Stimulated activated CD4-positive, alpha-beta T cell treated with anti-CD3 and anti-CD28 coated beads, Interleukin-4, amount 100 ng/mL, for 24 hours (primary cell): ENCODE measurements at places on chromosomes 16 and 17.

GRCh38 chr17:81306491-81306890 lies 11.4 kb upstream of the SLC38A10 start:
- DNase-seq, result no peak

GRCh38 chr17:50026046-50026675 lies 29.7 kb upstream of the ITGA3 start:
- no peak for DNase-seq

- no peak for DNase-seq
These were observed 11.0 kb downstream of the KDM8 start for GRCh38 chr16:27214084-27214961.

DNA sequence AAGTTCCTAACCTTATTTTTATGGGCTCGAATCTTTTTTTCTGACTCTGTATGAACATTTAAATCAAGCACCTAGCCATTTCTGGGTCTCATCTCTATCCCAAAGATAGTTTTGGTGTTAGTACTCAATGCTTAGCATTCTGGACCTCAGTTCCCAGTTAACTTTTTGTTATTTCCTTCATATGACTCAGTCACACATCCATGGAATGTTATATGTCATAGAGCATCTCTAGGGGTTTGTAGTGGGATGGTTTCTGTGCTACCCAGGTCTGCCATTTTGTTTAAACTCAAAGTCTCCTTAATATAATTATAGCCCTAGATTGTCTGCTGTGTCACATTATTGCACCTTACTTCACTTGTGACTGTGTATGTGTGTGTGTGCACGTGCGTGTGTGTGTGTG lies 90.1 kb downstream of the EFCAB13 start:
- DNase-seq, result no peak

DNA sequence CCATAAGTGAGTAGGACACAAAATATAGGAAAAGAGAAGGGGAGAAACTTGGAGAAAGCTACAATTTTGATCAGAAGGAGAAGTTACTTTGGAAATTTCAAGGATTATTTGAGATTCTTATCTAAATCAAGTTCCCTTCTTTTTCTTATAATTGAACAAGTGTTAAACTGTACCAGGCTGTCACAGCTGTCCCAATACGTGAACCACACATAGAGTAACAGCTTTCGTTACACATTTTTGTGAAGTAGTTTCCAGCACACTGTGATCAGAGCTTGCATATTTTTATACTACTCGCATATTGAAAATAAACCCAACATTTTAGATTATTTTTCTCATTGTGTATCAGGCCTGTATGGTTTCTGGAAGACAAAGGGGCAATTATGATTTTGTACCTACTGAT lies 412.8 kb upstream of the PSMD7 start:
- no peak for DNase-seq

- no peak for DNase-seq
These were observed 23.8 kb downstream of the TEX14 start for GRCh38 chr17:58667934-58668597.

GRCh38 chr16:68233835-68234187 lies 2.1 kb downstream of the ESRP2 start:
- no peak for DNase-seq

DNA sequence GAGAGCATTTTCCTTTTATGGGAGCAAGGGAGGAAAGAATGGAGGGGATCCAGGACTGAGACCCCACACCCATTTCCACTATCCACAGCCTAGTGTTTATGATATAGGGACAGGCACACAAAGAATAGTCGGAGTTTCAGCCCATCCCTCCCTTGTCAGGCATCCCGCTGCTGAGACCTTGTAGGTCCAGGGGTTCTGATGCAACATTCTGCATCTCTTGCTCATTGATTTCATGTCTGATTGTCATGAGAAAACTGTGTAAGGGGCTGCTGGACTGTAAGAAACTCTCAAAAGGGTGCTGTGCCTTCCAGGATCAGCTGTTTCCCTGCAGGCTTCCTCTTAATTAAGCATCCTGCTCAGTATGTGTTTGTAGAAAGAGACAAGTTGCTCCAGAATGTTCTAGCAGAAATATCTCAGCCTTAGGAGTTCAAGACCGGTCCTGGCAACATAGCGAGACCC lies 5.3 kb upstream of the POLR3E start:
- no peak for DNase-seq

DNA sequence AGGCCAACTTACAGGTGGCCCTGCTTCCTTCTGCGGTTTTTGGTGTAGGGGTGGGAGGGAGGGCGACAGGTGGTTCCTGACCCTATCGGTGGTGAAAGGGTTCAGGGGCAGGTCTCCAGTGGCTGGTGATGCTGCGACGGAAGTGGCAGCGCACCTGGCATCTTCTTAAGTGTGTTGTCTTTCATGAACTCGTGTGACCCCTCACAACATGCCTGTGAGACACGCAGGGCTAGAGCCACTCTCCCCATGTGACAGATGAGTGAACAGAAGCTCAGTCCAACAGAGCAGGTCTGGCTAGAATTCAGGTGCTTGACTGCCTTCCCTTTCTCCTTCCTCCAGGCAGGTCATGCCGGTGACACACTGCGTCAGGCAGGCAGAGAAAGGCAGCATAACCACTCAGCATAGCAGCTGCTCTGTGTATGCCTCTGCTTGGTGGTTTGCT lies 8.0 kb downstream of the TNFAIP1 start:
- no peak for DNase-seq

DNA sequence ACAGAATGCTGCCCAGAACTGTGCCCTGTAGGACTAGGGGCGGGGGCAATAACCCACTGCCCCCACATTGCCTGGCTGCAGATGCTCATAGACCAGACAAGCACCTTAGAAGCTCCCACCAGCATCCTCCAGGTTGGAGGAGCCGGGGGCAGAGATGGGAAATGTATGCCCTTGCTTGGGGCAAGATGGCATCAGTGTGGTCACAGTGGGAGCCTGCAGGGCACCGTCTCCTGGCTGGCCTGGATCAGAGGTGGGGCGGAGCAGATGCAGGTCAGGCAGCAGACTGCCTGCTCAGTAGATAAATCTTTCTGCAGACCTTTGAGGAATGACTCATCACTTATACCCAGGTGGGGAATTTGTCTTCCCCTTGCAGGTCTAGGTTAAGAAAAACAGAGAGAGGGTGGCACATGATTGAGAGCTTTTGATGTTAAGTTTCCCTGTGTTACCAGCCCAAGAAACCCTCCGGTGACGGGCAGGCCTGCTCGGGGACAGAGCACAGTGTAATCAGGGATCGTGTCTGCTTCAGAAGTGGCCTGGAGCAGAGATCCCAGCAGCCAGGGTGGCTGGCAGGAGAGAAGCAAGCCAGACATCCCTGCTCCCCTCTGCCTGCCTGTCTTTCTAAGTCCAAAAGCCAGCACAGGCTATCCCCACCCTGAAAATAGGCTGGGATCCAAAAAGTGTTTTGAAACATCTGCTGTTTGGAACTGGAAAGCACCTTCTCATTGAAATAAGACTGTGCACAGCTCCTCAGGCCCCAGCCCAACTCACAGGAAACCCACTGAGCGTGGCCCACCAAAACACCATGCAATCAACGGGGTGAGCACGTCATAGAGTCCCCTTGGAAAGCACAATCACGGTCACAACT lies 50.7 kb upstream of the RPL38 start:
- no peak for DNase-seq

DNA sequence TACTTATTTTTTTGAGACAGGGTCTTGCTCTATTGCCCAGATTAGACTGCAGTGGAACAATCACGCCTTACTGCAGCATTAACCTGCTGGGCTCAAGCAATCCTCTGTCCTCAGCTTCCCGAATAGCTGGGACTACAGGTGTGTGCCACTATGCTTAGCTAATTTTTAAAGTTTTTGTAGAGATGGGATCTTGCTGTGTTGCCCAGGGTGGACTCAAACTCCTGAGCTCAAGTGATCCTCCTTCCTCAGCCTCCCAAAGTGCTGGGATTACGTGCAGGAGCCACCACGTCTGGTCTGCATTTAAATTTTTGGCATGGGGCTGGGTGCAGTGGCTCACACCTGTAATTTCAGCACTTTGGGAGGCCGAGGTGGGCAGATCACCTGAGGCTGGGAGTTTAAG lies 41.0 kb upstream of the INTS2 start:
- no peak for DNase-seq

- peak; percentile 2 for DNase-seq
These were observed 30.6 kb downstream of the IL21R start for GRCh38 chr16:27432558-27432957.

DNA sequence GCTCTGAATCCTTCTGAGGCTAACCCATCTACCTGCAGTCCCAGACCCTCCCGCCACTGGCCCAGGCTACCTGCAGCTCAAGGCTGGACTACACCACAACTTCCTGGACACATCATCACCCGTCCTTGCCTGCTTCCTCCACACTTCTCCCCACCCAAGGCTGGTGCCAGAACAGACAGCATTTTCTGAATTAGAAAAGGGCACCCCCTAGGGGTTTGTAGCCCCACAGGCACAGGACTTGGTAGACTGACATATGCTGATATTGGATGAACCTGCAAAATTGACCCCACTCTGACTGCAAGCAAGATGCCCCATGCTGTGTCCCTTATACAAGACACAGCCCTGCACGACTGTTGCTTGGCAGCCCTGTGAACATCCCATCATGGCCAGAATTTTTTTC lies 271.5 kb upstream of the C16orf82 start:
- peak; percentile 17 for DNase-seq

GRCh38 chr16:66972983-66973382 lies 11.9 kb downstream of the CES3 start:
- no peak for DNase-seq

DNA sequence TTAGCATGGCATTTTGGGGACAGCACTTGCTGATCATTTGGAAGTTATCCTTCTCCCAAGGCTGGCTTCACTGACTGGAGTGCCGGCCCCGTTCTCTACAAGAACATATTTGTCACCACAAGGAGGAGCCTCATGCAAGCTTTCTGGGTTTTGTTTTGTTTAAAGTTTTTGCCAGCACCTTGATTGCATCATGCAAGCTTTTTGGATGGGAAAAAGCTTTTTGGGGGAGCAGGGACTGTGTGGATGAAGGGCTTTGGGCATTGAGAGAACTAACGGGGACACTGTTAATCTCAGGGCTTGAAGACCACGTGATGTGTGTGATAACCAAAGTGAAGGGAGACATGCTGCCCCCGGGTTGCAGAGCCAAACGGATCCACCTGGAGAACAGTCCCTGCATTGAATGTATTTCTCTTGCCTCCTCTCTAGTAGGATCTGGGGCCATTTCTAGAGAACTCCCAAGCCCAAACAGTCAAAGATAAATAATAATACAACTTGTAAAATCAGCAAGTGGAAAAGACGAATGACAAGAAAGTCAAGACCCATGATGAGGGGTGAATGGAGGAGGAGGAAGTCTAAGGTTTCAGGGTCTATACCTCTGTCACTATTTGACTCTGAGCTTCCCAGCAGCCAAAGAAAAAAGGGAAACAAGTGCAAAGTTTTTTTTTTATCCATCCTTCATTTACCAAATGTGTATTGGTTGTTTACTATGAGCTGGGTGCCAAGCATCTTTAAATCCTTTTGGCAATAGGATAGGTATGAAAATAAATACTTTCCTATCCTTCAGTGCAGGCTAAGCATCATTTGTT lies 17.2 kb downstream of the TMEM114 start:
- no peak for DNase-seq

GRCh38 chr16:55083052-55083451 lies 152.4 kb downstream of the IRX5 start:
- no peak for DNase-seq

DNA sequence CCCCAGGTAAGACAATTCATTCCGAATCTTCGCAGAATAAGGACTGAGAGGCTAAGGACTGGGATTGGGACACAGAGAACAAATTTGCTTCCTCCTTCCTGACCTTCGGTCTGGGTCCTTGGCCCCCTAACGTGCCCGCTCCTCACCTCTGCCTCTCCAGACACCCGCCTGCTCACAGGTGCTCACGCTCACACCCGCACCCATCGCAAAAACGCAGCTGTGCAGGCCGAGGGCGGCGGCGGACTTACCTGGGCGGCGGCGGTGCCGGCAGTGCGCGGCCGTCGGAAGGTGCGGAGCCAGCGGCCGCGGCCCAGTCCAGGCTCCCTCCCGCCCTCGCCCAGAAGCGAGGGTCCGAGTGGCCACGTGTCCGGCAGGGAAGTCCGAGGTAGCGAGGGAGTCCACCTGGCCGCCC lies 7.1 kb upstream of the HOXB9 start:
- DNase-seq, result no peak

DNA sequence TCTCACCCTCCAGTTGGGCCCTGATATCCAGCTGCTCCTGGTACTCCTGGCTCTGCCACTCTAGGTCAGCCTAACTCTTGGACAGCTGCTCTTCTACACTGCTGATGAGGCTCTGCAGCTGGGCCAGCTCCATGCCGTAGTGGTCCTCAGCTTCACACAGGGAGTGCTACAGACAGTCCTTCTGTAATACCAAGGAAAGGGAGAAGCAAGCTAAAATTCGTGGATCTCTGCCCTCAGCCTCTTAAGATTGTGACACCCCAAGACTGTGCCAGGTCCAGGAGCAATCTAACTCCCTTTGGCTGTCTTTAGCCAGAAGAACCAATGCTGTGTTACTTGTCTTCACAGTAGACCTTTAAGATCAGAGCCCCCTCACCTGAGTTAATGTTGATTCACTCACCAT lies 7.7 kb upstream of the KRT38 start:
- DNase-seq, result no peak
